ENCODE measurements at places on chromosomes 5 and 9. TPM values are rescaled to one million over a fixed set of nuclear protein-coding genes. Genes with fewer than 3 reads are reported as not detected.

Gene PTPRD
- total RNA-seq: not detected

Gene LIX1
- not detected for total RNA-seq

Gene GDNF
- not detected for total RNA-seq

Gene LCN12
- 1.5 TPM for total RNA-seq

Gene SPEF2
- total RNA-seq: 3.2 TPM

Gene PCDHB6
- total RNA-seq: not detected
